ENCODE measurements at places on chromosomes 4 and X.

GRCh38 chrX:13383907-13384306, 64.1 kb upstream of the ATXN3L start:
- ATAC-seq: peak; percentile 71

- ATAC-seq: no peak
Observed at GRCh38 chr4:1471443-1472147, 65.4 kb upstream of the NKX1-1 start.

DNA sequence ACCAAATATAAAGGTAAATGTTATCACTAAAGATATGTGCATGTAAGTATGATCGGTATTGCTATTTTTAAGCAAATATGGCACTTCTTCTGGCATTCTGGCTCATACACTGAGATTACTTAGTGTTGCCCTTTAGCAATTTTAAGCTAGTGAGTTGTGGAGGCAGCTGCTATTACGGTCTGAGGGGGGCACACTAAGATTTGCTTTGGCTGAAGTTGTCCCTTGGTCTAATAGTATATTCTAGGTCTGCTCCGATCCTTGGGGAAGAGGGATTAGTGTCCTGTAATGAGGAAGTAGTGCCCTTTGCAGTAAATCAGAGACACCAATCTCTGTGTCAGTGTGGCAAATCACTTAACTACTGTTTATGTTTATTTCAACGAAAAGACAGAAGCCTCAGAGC, 196.5 kb upstream of the FTHL17 start:
- ATAC-seq: no peak

DNA sequence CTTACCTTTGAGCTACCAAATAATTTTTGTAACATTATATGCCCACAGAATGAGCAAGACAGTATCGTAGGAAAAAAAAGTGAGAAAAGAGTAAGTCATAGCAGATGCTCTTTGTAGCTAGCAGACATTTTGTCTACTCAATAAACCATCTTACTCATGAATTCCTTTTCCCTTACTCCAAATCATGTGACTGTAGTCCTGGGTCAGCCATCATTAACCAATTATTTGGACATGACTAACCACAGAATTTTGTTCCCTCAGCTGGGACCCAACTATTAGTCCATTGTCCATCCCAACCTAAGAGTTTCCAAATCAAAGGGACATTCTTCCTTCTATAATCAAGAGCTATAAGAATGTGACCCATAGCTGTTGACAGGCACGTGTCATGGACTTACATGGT, 11.4 kb downstream of the UBE2D3 start:
- no peak for ATAC-seq

- ATAC-seq: no peak
Observed at GRCh38 chr4:158428242-158428641, 93.4 kb upstream of the RXFP1 start.

DNA sequence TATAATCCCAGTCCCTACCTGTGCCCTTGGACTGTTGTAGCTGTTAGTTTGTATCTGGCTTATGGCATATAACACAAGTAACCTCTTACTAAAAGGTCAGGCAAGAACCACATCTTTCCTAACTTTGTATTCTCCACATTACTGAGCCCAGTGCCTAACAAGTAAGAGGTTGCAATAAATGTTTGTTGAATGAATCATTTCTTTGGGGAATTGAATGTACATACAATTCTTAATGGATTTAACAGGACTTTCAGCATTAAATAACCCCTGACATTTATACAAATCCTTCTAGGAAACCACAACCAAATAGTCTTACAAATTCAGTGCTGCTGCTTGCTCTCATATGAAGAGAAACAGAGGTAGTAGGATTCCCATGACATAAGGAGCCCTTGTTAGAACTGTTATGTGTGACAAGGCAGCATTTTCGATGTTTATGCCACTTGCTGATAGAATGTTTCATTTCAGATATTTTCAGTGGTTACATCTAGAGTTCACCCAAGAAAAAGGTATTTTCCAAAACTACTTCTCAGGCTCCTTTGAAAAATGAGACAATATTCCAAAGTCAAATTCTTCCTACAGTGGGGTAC, 62.0 kb downstream of the MBNL3 start:
- ATAC-seq: no peak

GRCh38 chr4:4711902-4712301, 147.6 kb upstream of the MSX1 start:
- no peak for ATAC-seq

- ATAC-seq: no peak
Observed at GRCh38 chr4:146317783-146318182, 103.4 kb downstream of the REELD1 start.

DNA sequence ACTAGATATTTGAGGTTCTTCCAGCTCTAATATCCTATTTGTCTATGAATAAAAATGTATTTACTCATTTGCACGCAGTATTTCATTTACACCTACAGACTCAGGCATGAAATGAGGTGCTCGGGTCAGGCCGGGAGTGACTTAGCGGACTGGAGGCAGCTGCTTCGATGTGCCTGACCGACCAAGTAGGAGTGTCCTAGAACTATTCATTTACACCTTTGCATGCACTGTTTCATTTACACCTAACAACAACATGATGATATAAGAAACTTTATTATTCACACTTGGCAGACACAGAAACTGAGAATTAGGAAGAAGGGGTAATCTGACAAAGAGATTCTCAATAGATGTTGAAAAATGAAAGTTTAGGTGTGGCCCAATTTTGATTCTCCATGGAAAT, 28.7 kb upstream of the FAT1 start:
- ATAC-seq: no peak

DNA sequence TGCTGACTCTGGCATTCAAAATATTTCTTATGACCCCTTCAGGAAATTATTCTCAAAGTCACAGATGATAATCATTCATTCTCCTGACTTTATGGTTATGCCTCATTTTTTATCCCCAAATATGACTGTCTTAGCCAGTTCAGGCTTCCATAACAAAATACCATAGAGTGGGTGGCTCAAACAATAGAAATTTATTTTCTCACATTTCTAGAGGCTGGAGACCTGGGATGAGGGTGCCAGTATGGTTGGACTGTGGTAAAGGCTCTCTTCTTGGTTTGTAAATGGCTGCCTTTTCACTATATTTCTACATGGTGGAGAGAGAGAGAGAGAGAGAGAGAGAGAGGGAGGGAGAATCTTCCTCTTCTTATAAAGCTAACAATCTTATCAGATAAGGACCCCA, 20.5 kb downstream of the FRMD7 start:
- no peak for ATAC-seq

DNA sequence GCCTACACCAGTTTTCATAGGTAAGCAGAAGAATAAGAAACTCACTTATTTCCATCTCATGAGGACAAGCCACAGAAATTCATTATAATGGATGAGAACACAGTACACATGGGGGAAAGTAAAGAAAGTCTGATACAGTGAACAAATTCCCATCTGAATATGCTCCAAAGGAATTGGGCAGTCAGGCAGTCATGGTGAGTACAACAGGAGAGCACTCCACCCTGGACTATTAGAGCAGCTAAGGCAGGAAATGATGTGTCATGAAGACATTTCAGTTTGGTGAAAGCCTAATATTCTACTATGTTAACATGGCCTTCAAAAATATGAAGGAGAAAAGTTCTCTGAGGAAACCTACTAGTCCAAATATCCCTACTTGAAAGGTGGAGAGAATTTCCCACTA, 92.0 kb upstream of the PRDX4 start:
- no peak for ATAC-seq

GRCh38 chr4:1511441-1512041, 105.3 kb upstream of the NKX1-1 start:
- ATAC-seq: no peak

DNA sequence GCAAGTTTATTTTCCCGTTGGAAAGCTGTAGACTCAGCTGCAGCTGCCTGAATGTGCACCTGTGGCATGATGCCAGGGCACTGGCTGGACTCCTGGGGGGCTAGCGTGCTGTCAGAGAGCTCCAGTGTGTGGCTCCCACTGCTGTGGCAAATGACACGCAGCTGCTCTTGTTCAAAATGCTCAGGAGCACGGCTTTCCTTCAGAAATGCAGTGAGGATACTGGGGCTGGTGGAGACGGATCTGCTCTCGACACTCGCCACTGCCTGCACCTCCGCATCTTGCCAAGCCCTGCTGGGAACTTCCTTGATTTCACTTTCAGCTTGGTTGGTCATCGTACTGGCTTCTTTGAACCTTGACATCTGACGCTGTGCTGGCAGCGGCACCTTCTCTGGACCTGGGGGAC, 58.7 kb downstream of the GPRIN3 start:
- ATAC-seq: no peak

DNA sequence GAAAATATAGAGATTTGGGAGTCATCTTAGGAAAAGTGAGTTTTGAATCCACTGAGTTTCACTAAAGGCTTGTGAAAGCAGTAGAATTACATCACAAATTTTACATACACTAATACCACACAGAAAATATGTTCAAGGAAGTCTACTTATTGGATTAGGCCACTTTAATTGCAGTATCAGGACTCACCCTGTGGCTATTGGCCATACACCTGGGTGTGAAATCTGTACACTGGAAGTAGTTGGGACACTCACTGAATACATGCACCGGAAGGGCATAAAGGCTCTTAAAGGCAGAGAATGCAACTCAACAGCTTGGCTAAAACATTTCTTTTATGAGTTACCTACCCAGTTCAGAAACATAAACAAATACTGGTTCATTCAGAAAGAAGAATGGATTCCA, 19.8 kb downstream of the MAOB start:
- ATAC-seq: no peak

GRCh38 chr4:177283167-177283566, 26.5 kb upstream of the NEIL3 start:
- no peak for ATAC-seq

GRCh38 chrX:81336455-81337152, 134.7 kb downstream of the SH3BGRL start:
- ATAC-seq: no peak

- ATAC-seq: no peak
Observed at GRCh38 chrX:40987413-40987812, 97.8 kb upstream of the USP9X start.

- no peak for ATAC-seq
Observed at GRCh38 chr4:73308286-73308685, 49.7 kb upstream of the ANKRD17 start.

GRCh38 chrX:47191331-47191730, 2.3 kb upstream of the UBA1 start:
- peak; percentile 53 for ATAC-seq

DNA sequence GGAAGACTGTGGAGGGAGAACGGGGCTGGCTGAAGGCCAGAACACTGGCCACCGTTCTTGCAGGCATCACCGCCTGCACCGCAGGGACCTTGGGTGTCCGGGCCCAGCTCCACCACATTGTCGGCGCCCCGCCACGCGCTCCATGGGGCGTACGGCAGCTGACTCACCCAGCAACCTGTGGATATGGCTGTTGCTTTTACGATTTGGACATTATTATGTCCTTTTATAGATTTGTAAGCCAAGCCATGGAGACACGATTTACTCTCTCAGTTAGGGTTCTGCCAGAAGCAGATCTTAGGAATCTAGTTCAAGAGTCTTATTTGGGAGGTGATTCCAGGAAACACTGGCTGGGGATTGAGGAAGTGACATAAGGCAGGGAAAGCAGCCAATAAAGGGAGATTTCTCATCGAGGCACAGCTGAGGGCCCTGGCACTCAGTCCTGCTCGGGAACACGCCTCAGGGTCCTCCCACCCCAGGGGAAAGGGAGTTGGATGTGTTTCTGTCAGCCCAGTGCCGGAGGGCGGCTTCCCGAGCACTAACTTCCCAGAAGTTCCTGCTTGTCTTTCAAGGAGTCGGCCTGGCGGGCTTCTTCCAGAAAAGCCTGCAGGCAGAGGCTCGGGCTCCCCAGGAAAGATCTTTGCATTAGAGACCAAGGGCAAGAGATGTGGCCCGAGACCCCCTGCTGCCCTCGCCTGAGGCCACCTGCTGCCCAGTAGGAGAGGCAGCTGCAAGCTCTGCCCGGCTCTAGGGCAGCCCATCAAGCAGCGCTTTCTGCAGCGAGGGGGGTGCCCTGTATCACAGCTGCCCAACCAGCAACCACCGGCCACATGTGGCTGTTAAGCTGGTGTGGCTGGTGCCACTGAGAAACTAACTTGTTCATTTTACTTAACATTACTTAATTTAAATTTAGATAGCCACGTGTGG, 52.9 kb downstream of the CRMP1 start:
- no peak for ATAC-seq

GRCh38 chrX:65513610-65514009, 21.0 kb downstream of the LAS1L start:
- ATAC-seq: no peak

DNA sequence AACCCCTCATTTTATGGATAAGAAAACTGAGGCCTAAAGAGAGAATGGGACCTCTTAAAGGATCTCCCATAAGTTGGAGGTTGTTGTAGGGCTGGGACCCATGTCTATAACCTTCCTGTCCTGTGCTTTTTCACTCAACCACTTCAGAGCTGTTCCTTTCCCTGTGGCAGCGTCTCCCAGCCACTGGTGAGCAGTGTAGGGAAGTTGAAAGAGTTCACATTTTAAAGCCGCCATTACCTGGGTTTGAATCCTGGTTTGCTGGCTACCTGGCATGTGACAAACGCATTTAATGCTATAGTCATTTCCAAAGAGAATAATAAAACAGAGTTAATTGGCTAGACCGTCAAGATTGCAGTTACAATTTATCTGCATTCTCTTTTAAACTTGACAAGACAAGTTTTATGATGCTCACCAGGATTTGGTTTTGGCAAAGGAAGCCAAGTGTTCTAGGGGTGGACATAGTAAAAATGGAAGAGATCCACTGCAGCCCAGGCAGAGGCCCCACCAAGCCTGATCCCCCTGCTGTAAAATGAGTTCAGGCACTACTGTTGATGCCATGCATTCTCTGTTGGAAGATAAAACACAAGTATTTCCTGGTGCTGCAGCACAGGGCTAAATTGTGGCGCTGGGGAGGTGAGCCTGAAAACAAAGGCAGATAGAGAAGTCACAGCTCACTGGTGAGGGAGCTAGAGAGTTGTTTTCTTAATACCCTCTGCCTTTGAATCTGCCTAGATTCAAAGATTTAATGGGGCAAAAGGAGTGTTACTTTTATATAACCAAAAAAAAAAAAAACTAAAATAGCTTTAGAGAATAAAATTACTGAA, 218.7 kb downstream of the NWD2 start:
- ATAC-seq: no peak
